Hippocampal formation (tissue), 2 donors: ENCODE measurements at places on chromosomes 4 and X.

DNA sequence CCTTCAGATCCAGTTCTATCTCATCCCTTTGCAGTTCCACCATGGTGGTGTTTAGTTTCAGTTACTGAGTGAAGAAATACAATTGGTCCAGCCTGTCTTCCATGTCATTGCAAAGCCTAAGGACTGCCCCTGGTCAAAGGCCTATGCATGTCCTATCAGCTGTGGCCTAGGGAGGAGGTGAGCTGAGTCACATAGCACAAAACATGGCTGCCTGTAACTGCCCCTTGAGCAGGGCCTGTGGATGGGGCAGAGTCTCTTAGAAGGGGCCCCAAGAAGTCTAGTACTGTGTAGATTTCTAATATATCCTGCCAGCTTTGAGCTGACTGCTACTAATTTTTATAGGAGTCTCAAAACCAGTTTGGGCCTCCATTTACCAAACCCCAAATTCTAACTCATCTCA, 296.7 kb downstream of the FBXW7 start:
- no peak for DNase-seq

DNA sequence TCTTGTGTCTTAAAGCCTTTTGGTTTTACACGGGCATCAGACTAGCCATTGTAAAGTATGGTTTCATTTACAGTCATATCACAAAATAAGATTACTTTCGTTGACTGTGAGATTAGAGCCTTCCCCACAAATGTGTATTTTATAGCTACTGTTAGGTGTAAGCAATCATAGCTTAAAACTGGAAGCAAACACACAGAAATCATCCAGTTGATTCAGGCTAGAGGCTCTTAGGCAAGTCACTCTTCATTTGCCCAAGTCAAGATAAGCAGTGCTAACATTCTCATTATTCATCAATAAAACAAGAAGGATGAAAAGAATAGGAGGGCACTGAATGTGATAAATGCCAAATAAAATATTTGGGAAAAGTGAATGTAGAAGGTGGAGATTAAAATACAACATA, 448.7 kb upstream of the FAM241A start:
- DNase-seq, result no peak

DNA sequence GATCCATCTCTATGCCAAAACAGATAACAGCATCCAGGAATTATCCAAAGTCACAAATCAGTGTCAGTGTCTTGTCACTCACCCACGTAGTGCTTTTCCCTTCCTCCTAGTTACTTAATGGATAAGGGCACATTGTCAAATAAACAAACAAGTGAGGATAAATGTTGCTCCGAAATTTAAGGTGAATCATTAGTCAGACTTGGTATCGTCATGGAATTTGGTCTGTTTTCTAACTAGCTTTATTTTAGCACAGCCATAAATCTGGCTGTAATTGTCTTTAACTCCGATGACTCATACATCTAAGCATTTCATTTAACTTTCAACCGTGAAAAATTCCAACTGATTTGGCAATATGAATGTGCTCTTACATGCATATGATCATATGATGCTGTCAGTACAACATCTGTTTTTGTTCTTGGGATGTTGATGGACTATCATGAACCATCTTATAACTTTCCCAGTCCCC, 83.3 kb downstream of the SNCA start:
- no peak for DNase-seq

DNA sequence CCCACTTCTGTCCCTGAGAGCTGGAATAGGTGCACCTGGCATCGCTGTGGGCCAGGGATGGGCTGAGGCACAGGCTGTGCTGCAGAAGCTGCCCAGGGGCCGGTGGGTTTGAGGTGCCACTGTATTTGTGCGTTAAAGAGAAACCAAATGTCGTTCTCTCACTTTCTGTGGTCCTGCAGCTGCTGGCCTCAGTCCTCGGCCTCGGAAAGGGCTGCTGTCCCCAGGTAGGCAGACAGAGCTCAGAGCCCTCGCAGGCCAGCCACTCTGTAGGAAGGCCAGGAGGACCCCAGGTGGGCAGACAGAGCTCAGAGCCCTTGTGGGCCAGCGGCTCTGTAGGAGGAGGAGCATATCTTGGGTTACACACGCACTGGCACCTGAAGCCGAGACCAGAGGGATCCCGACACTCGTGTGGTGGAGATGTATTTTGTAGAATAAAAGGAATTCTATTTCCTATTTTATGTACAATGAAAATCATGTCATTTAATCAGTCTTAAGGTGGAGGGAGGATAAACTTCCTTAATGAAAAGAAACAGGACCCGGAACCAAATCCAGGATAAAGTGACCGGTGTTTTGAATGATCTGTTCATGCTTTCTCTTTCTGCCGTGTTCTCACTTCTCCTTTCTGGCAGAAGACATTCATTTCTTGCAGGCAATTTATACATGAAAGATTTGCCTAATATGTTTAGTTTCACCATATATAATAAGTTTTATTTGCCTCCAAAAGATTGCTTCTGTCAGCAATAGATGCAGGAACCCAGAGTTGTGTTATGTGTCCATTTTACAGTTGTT, 54.4 kb upstream of the HGFAC start:
- no peak for DNase-seq

DNA sequence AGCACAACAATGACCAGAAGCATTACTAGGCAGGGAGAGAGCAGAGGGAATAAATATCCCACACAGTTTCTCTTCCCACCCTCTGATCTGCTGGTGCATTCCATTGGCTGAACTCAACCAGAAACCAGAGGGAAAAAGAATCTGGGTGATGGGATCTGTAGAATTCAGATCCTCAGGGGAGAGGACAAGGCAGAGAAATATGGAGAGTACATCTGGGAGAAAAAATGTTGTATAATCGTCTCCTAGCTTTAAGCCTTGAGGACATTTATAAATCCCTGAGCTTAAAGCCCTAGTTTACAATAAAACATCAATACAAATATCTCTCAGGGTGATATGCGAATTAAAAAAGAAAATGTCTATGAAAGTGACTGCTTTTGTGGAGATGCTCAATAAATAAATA, 368.1 kb upstream of the MAD2L1 start:
- no peak for DNase-seq

GRCh38 chr4:24778464-24779225, 16.7 kb upstream of the SOD3 start:
- no peak for DNase-seq

DNA sequence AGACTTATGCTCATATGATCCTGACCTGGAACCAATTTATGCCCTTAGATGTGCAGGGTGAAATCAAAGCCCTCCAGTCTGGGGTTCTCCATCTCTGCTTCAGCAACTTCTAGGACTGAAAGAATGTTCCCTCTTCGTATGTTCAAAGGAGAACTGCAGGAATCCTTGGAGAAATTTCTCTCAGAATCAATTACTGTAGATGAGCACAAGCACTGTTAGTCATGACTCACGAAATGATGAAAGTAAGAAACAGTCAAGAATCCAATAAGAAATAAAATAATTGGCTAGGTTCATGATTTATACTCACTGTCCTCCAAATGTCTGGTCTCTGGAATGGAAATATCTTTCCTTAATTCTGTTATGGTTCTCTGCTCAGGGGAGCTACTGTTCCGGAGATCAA, 348.2 kb downstream of the PDGFC start:
- no peak for DNase-seq

- no peak for DNase-seq
Measured at GRCh38 chrX:148917441-148917840, 417.0 kb downstream of the AFF2 start.

GRCh38 chrX:112687189-112687691, 7.5 kb upstream of the LHFPL1 start:
- no peak for DNase-seq

DNA sequence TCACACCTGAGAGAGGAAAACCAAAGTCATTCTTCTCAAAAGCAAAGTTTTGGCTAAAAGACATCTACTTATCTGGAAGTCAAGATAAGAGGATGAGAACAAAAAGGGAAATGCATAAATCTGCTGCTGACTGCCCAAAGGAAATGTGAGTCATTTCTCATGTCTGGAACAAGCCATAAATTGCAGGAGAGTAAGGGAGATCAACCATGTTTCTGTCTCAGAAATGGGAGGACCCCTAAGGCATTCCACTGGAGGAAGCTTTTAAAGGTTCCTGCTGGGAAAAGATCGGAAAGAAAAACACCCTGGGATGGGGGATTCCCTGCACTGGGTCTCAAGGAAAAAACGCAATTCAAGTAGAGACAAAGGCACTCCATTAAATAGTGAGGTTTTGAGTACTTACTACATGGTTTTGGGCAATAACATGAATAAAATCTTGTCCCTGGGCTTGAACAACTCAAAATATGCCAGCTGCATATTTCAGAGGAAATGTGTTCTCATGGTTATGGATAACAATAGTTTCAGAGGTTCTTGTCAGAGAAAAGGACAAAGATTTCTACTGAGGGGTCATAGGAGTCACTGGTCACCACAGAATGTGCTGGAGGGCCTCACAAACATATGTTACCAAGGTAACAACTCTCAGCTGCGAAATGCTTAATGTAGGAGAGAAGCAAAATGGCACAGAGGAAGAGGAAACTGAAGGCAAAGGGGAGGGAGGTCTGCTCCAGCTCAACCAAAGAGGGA, 19.3 kb downstream of the GPR143 start:
- DNase-seq, result no peak

GRCh38 chr4:149264093-149264733, 551.4 kb downstream of the IQCM start:
- DNase-seq, result no peak

GRCh38 chr4:121448231-121448630, 67.4 kb upstream of the QRFPR start:
- no peak for DNase-seq

GRCh38 chr4:2290488-2290887, 28.6 kb upstream of the MXD4 start:
- DNase-seq, result no peak

DNA sequence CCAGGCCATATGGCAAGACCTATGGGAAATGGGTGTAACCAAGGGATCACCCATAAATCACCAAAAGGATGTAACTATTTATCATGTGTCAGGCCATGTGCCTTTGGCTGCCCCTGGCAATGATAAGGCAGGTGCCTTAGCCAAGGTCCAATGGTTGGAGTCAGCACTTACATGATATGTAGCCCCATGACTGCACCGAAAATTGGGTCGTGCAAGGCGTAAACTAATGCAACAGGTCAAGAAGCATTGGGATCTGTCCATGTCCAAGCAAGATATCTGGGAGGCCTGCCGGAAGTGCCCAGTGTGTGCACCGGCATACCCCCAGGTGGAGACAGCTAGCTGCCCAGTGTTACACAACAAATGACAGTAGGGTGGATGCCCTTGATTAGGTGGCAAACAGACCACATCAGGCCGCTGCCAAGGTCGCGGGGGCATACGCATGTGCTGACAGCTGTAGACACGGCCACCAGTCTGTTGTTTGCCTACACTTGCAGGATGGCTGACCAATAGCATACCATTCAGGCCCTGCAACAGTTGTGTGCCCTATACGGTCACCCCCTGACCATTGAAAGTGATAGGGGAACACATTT, 698.2 kb upstream of the AGA start:
- DNase-seq, result no peak

GRCh38 chr4:129335276-129335675, 239.3 kb downstream of the C4orf33 start:
- DNase-seq, result no peak

DNA sequence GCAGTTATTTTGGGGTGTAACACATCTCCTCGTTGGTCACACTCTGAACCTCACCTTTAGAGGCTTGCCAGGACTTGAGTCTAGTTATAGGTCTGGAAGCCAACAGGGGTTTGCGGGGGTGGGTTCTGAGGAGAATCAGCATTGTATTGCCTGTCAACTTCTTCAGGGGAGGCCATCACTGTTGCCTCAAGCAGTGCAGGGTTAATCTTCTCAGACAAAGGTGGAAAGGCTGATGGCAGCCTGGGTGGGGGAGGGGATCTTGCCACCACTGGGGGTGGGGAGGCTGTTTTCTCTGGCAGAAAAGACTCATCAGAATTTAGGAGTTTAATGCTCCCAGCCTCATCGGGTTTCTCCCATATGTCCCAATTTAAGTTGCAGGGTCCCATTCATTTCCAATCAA, 387.8 kb downstream of the PRR32 start:
- no peak for DNase-seq

DNA sequence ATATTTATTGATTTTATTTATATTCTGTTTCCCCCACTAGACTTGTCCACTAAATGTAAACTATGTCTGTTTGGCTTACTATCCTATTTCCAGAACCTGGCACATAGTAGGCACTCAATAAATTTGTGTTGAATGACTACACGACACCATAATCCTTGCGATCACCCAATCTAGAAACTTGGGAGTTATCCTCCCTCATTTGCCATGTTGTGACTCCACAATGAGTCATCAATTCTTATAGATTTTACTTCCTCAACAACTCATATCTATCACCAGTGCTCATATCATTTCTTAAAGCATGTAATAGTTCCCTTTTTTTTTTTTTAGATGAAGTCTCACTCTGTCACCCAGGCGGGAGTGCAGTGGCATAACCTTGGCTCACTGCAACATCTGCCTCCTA, 39.9 kb upstream of the VAMP7 start:
- DNase-seq, result no peak

DNA sequence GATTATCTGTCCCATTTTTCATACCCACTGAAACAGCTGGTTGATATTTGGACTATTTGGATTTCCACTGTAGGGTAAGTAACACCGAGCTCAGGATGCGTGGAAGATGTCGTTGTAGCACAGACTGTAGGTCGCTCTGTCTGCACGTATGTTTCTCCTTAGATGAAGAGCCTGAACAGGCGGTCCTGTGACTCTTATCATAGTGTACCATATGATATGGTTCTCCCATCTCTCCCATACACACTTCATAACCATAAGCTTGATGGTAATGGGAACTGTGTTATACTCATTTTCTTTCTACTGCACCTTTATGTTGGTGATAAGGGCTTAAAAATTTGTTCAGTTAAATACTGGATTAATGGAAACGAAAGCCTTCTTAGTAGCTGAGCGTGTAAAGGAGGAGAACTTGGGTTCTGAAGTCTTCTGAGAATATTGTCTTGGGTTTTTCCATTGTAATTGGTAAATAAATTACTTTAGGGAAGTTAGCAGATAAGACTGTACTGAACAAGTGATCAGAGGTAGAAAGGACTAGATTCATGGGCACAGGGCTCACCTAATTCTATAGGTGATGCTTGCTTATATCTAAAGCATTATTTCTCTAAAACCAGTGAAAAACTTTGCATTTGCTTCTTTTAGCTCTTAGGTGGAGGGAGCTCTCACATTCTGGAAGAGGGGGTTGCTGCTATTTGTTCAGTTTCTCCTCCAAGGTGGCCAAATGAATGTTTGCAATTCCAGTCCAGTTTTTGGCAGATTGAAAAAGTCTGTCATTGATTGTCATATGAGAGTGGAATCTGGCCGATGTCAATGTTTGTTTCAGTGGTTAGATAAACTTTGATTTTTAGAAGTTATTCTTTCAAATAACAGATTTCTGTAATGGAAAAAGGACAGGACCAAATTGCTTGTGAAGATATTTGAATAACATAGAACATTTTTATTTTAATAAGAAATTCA, 15.8 kb downstream of the SMAD1 start:
- no peak for DNase-seq
